NCI-H1694 (cell line): ENCODE measurements at places on chromosomes 2 and 18.
A peak's percentile ranks its signal among the peaks of the same experiment; 100 is the strongest.

- no peak for DNase-seq
These were observed 212.3 kb downstream of the CYP26B1 start for GRCh38 chr2:71935262-71935848.

- DNase-seq = no peak
These were observed 13.5 kb upstream of the DOK6 start for GRCh38 chr18:69387186-69387585.

DNA sequence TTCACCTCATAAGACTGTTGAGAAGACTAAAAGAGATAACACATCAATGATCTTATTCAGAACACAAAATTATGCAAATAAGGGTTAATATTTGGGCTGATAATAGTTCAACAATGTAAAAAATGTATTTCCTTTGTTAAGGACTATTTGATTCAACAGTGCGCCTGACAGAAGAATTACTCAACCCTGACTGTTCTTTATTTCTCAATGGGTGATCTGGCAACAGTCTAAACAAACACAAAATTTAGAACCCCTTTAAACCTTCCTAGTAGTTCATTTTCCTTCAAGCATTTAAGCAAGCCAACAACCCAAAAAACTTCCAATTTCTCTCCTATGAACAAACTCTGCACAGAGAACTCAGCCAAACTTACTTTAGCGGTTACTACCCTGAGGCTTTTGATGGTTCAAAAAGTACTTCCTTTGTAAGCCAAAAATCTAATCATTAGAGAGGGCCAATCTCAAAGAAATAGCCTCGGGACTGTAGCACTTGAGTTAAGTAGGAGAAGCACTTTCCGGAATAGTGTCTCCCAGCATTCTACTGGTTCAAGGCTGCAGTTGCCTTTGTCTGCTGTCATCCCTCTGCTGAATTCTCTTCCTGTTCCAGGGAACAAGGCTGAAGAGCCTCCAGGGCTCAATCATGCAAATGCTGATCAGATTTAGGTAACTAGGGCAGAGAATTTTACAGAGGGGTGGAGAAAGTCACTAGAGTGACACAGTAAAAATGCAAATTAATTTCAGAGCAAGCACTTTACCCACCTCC lies 40.9 kb upstream of the MAPK4 start:
- DNase-seq = no peak

GRCh38 chr2:102660574-102660973 lies 41.2 kb downstream of the SLC9A2 start:
- DNase-seq = no peak

GRCh38 chr18:3193331-3193730 lies 26.4 kb downstream of the MYOM1 start:
- no peak for DNase-seq

DNA sequence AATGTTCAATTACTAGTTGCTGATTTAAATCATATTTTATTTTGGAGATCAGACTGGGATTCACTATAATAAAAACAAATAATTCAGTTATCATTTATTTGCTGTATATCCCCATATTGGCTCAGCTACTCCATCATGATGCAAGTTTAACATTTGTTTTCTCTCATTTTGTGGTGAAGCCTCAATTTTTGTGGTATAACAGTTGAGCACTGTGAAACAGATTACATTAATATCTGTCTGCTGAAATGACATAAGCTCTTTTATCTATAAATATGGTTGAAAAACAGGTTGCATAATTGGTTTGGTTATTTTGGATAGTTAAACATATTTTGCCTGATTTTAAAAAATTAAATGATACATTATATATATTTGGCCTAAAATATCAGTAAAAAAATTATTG lies 67.7 kb downstream of the DPP4 start:
- no peak for DNase-seq

DNA sequence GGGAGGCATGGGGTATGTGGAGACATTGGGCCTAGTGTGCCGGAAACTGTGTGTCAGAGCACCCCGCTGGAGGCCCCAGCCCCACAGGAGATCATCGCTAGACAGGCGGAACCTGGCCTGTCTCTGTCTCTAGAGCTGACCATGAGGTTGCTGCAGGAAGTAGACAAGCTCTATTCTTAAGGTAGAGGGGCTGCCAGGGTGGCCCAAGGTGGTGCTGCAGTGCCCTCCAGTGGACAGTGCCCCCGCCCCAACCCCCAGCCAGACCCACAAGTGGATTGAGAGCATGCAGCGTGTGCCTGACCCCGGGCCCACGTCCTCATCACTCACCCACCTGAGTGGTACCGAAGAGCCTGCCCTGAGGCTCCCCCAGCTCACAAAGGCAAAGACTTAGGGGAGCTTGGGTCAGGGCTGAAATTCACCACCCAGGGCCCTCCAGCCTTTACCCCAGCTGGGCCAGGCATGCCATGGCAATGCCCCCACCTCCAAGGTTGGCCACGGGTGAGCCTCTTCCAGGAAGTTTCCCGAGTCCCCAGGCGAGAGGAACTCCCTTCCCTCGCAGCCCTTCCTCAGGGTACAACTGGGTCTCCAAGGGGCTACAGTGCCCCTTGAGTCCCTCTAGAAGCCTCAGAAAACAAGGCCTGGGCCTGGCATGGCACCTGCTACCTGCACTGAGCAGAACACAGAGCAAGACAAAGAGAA lies 155.0 kb downstream of the TTC32 start:
- peak; percentile 30 for DNase-seq

GRCh38 chr18:59298871-59299270 lies 19.6 kb downstream of the CPLX4 start:
- no peak for DNase-seq

DNA sequence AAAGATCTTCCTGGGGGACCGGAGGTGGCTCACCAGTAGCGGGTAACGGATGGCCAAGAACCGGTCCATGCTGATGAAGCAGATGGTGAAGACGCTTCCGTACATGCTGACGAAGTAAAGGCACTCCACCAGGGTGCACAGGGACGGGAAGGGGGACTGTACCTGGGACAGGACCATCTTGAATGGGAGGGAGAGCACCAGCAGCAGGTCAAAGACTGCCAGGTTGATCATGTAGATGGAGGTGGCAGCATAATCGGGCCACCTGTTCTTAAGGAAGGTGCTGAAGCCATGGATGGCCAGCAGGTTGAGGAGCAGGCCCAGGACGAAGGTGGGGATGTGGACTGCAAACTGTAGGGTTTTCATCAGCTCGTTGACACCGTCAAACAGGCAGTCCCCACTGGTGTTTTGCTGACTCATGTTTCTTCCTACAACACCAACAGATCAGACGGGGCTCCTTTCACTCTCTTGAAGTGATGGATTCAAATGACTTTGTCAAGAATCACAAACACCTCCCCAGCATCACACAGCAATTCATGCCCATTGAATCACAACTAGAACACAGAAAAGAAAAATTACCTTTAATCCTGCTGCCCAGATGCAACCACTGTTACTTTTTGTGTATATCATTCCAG lies 14.4 kb downstream of the GPR55 start:
- DNase-seq = no peak

DNA sequence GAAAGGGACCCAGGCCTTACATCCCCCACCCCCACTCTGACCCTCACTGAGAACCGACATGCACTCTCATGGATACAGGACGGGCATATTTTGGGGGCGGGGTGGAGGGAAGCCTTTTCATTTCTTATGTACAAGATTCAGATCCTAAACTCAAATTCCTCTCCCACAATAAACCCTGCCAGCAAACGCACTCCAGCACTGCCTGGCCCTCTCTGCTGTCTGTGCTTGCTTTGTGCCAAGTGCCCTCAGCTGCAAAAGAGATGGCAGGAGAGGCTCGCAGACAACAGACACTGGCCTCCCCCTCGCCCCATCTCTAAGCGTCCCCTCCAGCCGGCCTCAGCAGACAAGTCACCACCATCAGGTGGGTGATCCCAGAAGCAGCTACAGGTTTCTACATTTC lies 42.4 kb downstream of the FAM168B start:
- DNase-seq = no peak

DNA sequence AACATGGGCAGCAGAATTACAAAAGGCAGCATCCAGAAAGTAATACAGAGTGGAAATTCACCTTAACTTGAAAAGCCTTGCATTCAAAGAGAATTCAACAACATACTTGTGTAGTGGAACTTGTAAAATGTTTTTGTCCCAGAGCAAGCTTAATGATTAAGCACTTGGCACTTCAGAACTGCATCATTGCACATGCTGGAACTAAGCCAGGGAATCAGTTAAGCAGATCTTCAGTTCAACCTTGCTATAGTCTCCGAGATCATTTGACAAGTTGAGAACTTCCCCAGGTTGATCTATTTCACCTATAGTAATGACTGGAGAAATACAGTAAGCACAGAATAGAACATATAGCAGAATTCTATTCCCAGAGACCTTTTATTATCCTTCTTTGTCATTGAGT lies 1337.2 kb upstream of the NXPH2 start:
- DNase-seq = no peak

DNA sequence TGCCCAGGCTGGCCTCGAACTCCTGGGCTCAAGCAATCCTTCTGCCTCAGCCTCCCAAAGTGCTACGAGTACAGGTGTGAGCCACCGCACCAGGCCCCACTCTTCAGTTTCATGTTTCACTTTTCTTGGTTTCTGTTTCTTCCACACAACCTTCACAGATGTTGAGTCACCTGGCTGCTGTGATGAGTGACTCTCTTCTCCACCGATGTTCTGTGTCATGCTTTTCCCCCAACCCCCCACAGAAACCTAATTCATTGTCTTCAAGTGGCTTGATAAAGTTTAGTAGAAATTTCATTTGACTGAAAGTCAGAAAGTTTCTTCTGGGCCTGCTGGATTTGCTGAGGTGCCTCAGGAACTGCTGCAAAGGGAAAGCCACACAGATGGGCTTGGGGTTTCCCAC lies 78.5 kb downstream of the SPHKAP start:
- DNase-seq = no peak

GRCh38 chr2:48693066-48693465 lies 62.5 kb downstream of the LHCGR start:
- no peak for DNase-seq

GRCh38 chr2:192029089-192029488 lies 165.6 kb downstream of the TMEFF2 start:
- DNase-seq = no peak

GRCh38 chr2:3066831-3067230 lies 310.8 kb downstream of the EIPR1 start:
- no peak for DNase-seq

- no peak for DNase-seq
These were observed 18.3 kb upstream of the BMP10 start for GRCh38 chr2:68889500-68889899.

GRCh38 chr2:23602116-23602515 lies 217.1 kb downstream of the KLHL29 start:
- DNase-seq = no peak

DNA sequence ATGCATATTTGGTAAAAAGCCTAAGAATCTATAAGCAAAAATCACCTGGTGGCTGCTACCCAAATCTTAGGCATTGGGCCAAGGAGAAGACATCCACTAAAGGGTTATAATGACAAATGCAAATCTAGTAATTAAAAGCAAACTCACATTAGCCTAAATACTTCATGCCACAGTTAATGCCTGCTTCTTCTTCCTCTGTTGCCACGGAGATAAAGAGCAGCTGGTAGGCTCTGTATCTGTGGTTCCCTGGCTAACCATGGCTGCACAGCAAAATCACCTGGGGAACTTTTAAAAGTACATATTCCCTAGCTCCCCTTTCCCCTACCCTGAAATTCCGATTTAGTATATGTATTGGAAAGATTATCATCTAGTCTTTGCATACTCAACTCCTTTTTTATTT lies 114.3 kb downstream of the LNPK start:
- DNase-seq = no peak

DNA sequence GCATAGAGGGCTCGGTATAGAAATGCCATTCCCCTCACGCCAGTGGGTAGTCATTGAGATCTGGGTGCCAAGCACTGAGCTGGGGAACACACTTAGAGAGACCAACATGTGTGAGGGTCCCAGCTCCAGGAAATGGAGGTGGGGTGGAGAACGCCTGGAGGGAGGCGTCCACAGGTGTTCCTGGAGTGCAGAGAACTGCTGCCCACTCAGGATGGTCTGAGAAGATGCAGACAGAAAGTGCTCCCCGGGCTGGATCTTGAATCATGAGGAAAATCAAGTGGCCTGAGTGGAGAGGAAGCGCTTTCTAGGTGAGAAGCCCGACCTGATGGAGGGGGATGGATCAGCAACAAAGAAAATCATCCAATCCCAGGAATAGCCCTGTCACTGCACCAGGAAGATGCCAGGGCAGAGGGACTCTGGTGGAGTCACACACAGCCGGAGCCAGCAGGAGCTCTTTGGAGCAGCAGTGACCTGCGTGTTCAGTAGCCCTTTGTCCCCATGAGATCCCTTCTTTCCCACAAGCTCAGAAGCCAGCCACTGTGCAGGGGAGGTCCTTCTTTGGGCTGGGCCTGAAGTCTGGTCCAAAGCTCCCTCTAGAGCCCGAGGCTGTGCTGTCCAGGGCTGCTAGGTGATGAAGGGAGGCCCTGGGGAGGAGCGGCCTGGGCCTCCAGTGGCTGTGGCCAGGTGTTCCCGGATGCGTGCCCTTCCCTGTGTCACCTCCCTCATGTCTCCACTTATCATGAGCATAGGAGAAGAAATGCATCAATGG lies 112.3 kb downstream of the RNF144A start:
- no peak for DNase-seq

DNA sequence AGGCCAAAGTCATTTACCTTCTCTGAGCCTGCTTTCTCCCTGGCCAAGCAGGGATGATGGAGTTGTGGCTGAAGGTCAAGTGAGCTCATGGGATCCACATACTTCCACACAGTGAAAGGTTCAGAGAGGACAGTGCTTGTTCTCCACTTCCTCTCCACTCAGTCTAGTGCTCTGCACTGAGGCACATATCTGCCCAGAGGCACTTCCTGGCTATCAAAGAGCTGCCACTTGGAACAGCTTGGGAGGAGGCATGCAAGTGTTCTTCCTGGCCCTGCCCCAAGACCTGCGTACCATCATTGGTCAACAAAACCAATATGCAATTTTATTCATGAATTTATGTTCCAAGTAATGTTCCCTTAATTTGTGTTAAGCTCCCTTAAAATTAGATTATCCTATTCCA lies 71.9 kb downstream of the RNF152 start:
- DNase-seq = no peak

GRCh38 chr2:77519888-77520506 lies 2.2 kb downstream of the LRRTM4 start:
- no peak for DNase-seq

- no peak for DNase-seq
These were observed 24.8 kb upstream of the CYP26B1 start for GRCh38 chr2:72172478-72172877.

- DNase-seq = no peak
These were observed 68.4 kb downstream of the TANK start for GRCh38 chr2:161228511-161229240.

DNA sequence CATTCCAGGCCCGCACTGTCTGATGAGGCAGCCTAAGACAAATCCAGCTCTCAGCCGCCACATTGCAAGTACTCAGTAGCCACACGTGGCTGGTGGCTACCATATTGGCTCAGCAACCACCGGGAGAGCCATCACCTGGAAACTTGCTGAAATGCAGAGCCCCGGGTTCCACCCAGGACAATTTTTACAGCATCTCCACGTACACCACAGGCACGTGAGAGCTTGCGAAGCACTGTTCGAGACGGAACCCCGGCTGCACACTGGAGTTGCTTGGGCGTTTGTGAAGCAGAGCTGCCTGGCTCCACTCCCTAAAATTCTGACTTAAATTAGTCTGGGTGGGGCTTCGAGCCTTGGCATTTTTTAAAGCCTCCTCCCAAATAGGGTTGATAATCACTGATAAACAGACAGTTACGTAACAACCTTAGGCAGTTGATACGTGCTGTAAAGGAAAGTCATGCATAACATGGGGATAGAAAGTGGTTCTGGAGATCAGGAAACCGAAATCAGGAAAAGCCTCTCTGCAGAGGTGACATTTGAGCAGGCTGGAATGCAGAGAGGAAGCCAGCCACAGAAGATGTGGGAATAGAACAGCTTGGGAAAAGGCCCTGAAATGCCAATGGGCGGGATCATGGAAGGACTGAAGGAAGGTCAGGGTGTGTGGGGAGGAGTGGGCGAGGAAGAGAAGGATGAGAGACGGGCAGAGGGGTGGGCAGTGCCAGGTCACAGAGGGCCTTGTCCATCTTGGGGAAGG lies 6.2 kb downstream of the ASAP2 start:
- DNase-seq = no peak
